ENCODE measurements at places on chromosomes 1 and 21.

DNA sequence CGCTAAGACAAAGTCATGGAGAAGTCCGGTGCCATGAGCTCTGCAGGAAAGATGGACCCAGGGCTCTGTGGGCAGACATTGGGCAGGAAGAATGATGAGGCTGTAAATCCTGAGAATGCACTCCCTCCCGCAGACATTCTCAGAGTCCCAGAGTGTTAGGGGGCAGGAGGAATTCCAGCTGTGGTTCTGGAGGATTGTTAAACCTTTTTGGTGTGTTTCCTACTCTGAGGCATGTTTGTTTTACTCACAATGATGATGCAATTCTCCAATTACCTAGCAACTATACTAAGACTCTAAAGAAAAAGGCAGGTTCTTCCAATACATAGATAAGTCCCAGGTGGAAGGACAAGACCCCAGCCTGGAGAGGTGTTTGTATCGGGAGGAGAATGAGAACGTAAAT is 2.8 kb upstream of the CAPN9 start:
- DNase-seq = no peak

- no peak for DNase-seq
Measured at GRCh38 chr1:21298981-21299391, 8.7 kb upstream of the ECE1 start.

GRCh38 chr21:45470773-45471524 is 66.0 kb downstream of the COL18A1 start:
- DNase-seq = no peak

DNA sequence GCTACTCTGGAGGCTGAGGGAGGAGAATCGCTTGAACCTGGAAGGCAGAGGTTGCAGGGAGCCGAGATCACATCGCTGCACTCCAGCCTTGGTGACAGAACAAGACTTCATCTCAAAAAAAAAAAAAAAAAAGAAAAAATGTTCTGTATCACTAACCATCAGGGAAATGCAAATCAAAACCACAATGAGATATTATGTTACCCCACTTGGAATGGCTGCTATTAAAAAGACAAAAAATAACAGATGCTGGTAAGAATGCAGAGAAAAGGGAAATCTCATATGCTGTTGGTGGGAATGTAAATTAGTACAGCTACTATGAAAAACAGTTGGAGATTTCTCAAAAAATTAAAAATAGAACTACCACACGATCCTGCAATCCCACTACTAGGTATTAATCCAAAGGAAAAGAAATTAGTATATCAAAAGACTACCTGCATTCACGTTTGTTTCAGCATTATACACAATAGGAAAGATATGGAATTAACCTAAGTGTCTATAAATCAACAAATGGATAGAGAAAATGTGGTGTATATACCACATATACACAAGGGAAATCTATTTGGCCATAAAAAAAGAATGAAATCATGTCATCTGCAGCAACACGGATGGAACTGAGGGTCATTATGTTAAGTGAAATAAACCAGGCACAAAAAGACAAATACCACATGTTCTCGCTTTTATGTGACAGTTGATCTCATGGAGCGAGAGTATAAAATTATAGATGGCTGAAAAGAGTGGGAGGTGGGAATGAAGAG is 62.6 kb downstream of the ABL2 start:
- no peak for DNase-seq

GRCh38 chr1:1759456-1760344 is 18.6 kb downstream of the NADK start:
- DNase-seq = no peak

DNA sequence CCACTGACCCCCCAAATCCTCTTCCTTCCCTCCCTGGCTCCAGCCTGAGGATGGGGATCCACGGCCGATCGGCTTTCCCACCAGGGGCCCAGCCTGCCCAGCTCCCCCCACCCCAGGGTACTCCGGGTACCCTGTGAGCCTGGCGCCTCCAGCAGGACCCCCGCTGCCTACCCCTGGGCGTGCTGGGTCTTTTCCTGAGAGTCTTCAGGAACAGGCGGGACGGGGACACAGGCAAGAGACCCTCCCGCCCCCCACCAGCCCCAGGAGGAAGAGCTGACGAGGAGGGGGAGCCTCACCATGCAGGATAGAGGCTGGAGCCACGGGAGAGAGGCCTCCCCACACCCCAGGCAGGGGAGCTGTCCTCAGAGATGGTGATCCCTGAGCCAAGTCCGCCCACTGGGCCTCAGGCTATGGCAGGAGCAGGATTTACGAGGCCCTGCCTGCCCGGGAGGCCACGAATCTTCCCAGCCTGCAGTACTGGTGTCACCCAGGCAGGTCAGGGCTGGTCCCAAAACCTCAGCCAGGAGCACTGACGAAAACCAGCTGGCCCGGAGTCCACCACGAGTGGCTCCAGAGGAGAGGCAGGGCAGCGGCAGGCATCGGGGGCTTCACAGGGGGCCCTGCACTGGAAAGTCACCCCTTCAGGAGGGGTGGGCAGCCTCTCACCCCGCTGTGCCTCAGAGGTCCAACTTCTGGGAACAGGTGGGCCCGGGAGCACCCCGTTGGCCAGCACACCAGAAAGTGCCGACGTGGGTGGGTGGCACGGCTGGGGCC is 58.0 kb downstream of the MEGF6 start:
- no peak for DNase-seq

DNA sequence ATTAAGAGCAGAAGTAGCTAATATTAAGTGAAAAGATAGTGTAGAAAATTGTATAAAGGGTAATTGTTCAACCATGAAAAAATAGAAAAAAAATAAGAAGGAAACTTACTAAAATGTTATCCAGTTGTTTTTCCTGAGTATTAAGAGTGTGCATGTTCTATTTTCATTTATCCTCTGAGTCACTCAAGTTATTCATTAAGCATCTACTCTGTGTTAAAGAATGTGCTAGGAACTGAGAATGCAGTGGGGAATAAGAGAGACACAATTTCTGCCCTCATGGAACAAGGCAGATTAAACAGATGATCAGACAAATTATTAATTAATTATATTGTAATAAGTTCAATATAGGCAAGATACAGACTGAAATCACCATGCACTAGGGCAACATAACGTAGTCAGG is 10.8 kb upstream of the PIGK start:
- DNase-seq = no peak

GRCh38 chr1:206882555-206882954 is 14.7 kb upstream of the IL24 start:
- no peak for DNase-seq

- DNase-seq = no peak
Measured at GRCh38 chr1:171965777-171966176, 124.5 kb downstream of the DNM3 start.

DNA sequence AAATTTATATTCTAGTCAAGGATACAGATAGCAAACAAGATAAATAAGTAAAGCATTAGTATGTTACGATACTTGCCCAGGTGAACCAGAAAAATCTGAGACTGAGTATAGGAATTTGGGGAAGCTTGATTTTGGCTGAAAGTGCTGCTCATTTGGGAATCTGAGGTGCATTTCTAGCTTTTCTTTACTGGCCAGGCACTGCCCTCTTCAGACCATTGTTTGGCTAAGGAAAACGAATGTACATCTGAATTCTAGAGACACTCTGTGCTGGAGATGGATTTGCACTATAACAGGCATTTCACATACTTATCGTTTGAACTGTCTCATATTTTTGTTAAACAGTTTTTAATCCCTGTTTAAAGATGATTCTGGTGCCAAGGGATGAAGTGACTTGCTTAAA is 23.4 kb downstream of the ARID1A start:
- no peak for DNase-seq

DNA sequence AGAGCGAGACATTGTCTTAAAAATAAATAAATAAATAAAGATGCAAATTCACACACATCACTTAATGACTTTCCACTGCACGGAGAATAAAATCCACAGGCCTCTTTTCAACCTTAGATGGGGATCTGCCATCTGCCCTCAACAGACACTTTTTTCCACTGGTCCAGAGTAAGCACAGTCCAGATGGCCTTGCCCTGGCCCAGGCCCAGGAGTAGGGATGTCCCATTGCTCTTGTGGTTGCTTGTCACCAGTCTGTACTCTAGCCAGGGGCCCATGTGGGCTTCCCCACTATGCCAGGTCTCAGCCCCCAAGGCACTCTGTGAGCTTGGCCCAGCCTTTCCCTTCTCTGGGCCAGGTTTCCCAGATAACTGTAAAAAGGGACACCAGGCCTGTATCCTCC is 17.4 kb downstream of the PLOD1 start:
- no peak for DNase-seq

DNA sequence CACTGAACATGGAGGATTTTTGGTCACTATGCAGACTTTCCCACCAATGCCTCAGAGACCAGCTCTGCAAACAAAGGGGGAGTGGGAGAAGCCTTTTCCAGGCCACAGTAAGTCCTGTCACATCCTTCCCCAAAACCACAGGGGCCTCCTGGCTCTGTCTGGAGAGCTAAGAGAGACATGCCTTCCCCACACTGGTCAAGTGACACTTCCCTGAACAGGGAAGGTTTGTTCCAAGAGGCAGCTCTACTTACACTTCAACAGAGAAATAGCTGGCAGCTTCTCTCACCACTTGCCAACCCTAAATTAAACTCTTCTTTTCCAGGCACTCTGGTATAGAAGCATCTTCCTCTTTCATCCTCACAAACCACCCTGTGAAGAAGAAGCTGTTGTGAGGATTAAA is 39.7 kb downstream of the EDN2 start:
- DNase-seq = no peak

DNA sequence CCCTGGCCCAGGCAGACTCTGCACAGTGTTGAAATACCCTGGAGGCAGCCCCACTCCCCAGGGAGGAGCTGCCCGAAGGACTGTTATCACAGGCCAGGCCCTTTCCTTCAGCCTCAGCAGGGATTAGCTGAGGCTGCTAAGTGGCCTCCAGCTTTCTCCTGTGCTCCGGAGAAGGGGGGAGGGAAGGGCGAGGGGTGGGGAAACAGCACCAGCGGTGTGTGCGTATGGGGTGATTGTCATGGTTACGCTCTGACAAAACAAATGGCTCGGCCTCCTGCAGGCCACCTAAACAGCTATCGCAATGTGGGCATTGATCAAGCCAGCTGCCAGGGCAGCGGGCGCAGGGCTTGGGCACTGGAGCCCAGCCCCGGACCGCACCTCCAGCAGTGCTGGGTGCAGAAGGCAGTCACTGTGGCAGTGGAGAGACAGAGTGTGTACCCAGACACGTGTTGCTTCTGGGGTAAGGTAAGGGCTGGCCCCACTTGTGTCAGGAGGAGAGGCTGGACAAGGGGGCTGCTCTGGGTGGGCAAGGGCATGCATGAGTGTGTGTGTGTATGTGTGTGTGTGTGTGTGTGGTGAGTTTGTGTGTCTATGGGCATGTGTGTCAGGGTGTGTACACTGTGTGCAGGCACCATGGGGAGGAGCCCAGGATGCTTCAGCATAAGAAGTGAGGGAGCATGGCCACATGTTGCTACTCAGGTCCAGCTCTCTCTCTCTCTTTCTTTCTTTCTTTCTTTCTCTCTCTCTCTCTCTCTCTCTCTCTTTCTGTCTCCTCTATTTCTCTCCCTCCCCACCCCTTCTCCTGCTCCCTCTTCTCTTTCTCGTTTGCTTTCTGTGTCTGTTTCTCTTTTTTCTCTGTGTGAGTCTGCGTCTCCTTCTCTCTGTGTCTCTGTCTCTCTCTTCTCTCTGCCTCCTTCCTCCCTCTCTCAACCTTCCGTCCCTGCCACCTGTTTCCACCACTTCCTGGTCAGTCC is at the start of gene VWA5B1:
Gene VWA5B1, plus strand, starts transcription at position 252 of the 974 bp plus-strand sequence. CDS start 19,727 bp downstream, outside the sequence.
- DNase-seq = no peak

- DNase-seq = no peak
Measured at GRCh38 chr21:34020983-34021553, 52.3 kb upstream of the MRPS6 start.

GRCh38 chr1:18357622-18358230 is 123.0 kb upstream of the KLHDC7A start:
- no peak for DNase-seq

- no peak for DNase-seq
Measured at GRCh38 chr1:8223526-8223925, 94.4 kb upstream of the SLC45A1 start.

DNA sequence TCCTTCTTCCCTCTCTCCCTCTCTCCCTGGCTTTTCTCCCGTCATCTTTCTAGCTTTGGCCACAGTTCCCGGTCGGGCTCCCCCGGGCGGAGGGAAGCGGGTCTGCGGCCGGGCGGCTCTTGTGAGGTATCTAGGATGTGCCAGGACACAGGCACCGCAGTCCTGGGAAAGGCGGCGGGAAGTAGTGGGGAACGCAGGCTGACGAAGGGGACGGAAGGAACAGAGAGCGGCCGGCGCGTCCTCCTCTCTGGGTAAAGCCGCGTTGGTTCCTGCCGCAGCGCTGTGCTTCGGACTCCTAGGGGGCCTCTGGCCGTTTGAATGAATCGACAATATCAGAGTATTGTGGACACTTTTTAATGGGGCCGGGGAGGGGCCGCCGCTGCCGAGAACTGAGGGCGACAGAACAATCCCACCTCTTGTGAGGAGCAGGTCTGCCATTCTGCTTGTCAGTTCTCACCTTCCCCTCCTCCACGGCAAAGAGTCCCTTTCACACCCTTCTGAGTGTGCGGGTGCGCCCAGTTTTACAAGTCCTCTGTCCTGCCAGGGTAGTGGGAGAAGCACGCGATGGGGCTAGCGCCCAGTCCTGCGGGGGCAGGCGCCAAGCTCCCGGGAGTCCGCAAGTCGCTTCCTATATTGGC is 1.2 kb upstream of the LHX9 start:
- peak; percentile 65 for DNase-seq

GRCh38 chr1:11790101-11790879 is 15.5 kb downstream of the MTHFR start:
- DNase-seq = no peak

DNA sequence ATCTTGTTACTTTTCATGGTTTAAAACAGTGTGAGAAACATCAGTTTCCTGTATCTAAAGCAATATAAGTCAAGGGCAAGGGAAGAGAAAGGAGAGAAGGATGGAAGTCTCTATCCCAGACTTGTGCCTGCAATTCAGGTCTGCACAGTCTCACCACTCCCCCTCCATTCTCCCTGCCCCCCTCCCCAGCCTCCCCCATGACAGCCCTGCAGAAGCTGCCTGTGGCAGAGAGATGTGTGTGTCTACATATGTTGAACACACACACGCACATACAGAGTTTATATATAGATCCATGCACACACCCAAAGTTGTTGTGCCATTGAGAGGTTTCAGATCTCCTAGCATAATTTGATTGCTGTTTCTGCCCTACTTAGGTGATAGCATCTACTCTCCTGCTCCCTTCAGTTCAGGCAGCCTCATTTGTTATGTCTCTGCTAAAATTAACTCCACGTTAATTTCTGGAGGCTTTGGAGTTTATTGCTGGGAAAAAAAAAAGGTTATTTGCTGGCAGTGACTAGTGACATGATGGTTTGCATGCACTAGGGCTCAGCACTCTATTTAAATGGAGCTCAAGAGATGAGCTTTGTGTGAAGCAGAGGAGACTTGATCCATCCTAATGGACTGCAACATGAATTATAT is 124.9 kb upstream of the SMYD2 start:
- no peak for DNase-seq

GRCh38 chr1:113058941-113059706 is 13.9 kb upstream of the LRIG2 start:
- no peak for DNase-seq

All from tibial artery (tissue), 4 donors.